ENCODE measurements at places on chromosomes 3 and 15.

GRCh38 chr3:119551598-119551997 is 7.8 kb downstream of the CD80 start:
- DNase-seq: no peak

GRCh38 chr3:181623924-181624694 is 87.6 kb upstream of the SOX2 start:
- no peak for DNase-seq

DNA sequence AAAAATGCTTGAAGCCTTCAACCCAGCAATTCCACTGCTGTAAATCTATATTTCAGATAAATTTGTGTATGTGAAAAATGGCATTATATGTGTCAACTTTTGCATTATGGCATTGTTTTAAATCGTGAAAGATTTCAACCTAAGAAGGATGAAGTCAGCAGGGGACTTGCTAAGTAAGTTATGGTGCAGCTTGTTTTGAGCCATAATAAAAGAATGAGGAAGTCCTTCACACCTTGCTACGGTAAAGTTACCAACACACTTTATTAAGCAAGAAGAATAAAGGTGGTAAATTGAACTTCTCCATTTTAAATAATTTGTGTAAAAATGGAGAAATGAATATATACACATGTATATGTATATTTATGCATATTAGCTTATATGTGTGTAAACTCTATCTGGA is 371.4 kb downstream of the ROBO2 start:
- no peak for DNase-seq

GRCh38 chr3:48202632-48203031 is 14.4 kb upstream of the CDC25A start:
- no peak for DNase-seq

- DNase-seq: no peak
Observed at GRCh38 chr15:72740219-72740618, 43.3 kb downstream of the ADPGK start.

DNA sequence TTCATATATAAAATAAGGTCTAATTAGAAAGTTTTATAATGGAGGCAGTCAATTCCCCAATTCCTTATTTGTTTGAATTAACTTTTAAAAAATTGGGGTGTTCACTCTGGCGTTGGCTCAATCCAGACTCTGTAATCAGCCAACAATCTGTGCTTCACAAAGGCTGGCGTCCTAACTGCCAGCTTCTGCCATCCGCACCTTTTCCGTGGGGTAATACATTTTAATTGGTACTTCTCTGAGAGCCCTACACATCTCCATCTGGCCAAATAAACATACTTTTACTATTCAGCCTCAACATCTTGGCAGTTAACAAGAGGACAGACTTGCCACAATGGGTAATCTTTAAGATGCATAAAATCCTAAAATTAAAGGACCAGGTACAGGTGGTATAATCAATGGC is 125.2 kb upstream of the CCNL1 start:
- no peak for DNase-seq

- DNase-seq: no peak
Observed at GRCh38 chr3:128395500-128396162, 71.1 kb downstream of the DNAJB8 start.
